ENCODE measurements at places on chromosomes 2 and 18.

- no peak for DNase-seq
Observed at GRCh38 chr2:134790487-134790886, 47.9 kb upstream of the ACMSD start.

DNA sequence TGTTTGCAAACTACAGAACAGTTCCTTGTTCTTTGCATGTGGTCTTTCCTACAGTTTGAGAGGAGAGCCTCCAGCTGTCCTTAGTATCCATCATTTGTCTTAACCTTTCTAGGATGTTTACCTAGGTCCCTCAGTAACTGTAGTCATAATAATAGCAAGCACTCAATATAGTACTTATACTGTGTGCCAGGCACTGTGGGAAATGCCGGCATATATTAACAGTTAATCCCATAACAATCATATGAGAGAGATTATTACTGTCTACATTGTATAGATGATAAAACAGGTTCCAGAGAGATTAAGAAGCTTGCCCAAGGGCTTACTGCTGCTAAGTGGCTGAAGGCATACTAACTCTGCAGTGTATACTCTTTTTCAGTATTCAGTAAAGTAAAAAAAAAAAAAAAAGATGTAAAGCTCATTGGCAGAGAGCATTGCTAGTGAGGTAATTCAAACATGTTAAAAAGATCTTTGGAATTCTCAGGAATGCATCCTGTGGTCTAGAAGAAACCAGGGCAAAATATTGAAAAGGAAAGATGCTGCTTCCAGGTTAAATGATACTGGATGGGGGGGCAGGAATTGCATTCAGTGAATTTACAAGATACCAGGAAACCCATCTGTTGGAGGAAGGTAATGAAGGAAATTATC, 72.3 kb downstream of the SPTBN1 start:
- no peak for DNase-seq

- DNase-seq = no peak
Observed at GRCh38 chr2:37318401-37318800, 6.2 kb downstream of the PRKD3 start.

- DNase-seq = no peak
Observed at GRCh38 chr2:113894156-113894743, 4.4 kb downstream of the ACTR3 start.

- no peak for DNase-seq
Observed at GRCh38 chr18:78766651-78767533, 212.7 kb upstream of the SALL3 start.

All from stimulated activated CD8-positive, alpha-beta memory T cell treated with anti-CD3 and anti-CD28 coated beads, Interleukin-15, amount 100 ng/mL, for 24 hours (primary cell).